ENCODE measurements at places on chromosomes 11 and 22.

DNA sequence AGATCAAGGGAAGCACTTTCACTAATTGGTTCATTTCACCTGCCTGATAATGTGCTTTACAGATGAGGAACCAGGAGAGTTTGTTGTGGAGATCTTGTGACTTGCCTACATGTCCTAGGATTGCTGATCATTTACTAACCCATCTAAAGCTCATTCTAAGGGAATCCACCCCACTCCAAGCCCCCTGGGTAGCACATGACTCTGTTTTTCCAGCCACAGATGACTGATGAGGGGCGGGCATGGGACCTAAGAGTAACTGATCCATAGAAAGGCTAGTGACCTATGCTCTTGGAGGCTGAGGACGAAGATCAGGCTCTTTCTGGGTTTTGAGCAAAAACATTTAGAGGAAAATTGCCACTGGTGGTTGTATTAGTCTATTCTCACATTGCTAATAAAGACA lies 378.1 kb downstream of the CADM1 start:
- DNase-seq: no peak

DNA sequence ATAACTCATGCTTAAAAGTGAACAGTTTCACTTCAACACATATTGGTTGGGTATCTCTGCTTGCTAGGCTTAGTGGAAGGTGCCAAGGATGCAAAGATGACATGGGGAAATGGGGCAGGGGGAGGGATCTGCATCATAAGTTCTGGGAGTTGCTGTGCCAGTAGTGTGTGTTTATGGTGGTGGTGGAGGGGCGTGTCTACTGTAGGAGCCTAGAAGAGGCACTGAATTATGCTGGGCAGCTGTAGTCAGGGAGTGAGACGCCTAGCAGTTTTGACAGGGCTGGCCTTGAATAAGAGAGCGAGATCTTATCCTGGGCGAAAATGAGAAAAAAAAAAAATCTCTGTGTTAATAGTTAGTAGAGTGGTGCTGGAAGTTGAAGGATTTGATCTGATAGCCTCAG lies 3.0 kb downstream of the ELMOD1 start:
- DNase-seq: no peak

DNA sequence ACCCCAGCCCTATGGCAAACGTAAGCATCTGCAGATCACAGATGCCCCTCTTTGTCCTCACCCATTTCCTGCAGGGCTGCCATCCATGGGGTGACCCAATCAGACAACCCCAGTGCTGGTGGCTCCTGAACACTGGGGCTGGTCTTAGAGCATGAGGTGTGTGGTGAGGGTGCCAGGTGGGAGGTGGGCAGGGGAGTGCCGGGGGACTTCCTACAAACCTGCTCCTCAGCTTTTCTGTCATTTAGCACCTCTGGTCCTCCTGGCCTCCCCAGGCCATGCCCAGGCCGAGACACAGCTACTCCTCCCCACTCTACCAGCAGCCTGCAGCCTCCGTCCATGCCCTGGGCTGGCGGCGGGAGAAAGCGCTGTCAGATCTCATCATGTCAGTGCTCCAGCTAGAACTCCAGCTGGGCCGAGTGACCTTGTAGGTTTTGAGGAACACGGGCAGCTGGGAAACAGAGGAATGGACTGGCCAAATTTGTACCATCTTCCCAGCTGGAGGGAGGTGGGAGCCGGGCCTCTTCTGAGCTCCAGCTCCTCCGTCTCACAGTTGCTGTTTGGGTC lies 157.7 kb upstream of the NECTIN1 start:
- DNase-seq: no peak

DNA sequence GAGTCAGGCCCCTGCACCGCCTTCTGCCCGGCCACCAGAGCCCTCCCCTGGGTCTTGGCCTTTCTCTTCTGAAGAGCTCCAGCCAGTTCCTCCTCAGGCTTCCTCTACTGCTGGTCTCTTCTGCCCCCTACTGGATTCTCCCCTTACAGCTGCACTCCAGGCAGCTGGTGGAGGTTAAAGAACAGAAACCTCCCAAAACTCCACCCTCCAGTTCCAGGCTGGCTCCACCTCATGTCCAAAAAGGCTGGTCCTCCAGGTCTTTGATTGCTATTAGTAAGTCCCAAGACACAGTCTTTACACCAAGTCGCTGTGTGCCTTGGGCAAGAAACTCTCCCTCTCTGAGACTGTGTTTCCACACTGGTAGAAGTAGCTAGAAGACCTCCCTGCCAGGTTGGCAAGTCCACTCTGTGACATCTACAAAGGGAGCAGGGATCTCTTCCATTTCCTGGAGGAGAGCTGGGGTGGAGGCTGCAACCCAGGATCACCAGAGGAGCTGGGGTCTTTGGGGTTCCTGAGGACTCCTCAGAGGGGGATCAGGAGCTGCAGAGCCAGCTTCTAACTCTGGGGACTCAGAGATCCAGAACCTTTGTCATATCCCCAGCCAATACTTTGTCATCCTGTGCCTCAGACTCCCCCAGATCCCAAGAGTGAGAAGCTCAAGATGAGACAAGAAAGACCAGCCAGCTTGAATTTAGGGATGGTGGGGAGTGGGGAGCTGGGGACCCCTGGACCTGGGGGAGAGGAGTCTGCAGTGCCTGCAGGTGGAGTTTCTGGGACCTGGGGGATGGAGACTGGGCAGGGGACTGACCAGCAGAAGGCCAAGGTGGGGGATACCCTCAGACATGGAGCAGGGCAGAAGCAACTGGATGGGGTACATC lies 3.4 kb upstream of the IGLL5 start:
- peak; percentile 32 for DNase-seq

DNA sequence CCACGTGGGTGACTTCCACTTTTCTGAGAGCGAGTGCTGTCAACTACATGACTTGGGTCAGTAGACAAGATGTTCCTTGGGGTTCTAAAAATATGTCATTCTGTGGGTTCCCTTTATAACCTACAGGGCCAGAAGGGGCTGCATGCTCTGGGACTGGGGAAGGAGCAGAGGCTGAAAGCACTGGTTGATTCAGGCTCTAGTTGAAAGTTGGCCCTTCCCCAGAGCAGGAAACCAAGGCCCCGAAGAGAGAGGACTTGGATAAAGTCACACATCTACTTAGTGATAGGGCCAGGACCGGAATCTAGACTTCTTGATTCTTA lies 9.9 kb downstream of the ADAMTS15 start:
- no peak for DNase-seq

- DNase-seq: no peak
Observed at GRCh38 chr11:5690736-5691135, 1.1 kb downstream of the TRIM22 start.
